Stimulated activated naive CD4-positive, alpha-beta T cell treated with Interleukin-2 at 50 U/mL for 16 hours (primary cell): ENCODE measurements at places on chromosomes 13 and 19.
A peak's percentile ranks its signal among the peaks of the same experiment; 100 is the strongest.

DNA sequence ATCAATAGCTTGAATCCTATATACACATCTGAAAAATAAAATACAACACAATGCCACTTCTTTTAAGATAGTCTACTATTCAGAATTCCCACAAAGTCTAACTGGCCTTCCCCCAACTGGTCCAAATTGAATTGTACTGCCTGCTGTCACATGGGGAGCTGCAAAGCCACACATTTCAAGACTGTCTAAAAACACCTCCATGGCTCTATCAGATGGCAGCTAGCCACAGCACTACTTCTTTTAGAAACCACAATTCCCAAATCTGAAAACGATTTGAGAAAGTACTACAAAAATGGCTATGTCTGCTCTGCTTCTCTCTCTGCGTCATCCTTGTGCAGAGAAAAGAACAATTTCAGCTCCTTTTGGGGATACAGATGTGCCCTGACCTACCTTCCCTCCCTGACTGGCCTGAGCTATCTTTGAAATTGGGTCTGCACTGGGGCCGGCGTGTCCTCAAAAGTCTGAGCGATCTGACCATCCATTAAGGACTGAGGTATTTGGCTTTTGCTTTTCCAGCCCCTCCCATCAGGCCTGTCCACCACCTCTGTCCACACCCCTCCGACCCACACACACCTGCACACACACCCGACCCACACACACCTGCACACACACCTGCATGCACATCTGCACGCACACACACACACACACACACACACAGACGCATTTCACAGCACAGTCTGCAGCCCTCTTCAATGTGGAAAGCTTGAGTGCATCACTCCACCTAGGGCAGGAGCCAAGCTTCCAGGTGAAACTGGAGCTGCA is 68.6 kb upstream of the IPO5 start:
- DNase-seq = no peak

DNA sequence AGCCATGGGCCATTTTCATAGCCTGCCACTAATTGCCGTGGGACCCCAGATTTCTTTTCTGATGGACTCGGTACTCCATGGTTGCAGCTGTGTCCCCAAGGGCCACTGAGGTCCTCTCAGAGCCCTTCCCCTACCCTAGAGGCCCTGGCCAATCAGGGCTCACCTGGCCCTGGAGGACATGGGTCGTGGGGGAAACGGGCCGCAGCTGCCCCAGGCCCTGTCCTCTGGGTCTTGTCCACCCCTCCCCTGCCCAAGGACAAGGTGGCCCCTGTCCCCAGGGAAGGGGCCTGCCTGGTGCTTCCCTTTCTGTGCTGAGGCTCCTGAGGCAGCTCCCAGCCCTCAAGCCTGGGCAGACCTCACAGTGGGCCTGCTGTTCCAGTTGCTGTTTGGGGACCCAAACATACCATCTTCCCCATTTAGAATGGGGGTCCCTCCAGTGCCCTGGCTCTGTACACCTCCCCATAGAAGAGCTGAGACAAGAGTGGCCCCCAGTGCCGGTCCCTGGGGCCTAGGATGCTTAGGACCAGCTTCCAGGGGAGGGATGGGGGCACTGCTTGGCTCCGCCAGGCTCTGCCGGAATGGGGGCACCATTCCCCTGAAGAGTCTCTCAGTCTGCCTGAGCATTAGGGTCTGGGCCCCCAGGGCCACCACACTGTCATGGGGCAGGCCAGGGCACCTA is 3.2 kb downstream of the RAB11B start:
- DNase-seq = no peak

DNA sequence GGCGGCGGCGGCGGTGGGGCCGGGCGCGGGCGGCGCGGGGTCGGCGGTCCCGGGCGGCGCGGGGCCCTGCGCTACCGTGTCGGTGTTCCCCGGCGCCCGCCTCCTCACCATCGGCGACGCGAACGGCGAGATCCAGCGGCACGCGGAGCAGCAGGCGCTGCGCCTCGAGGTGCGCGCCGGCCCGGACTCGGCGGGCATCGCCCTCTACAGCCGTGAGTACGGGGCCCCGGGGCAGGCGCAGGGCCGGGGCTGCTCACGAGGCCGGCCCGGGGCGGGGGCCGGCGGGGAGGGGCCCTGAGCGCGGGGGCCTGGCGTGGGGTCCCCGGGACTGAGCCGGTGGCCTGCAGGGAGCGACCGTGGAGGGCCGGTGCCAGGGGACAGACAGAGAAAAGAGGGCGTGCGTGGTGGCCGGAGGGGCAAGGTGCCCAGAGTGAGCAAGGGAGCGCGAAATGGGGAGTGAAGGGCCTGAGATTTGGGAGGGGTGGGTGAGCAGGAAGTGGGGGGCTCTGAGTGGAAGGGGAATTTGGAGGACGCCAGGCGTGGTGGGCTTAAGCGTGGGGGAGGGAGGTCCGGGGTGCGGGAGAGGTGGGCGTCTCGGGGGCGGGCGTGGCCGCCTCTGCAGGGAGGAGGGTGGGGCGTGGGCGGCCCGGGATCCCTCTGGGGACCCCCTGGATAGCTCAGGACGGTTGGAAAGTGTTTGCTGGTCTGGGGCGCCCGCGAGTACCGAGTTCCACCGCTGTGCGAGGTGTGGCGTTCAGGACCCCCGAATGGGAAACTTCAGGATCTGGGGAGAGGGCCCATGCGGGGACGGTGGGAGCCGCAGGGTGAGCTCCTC is 575 bp downstream of the CARM1 start:
- DNase-seq = peak; percentile 20

DNA sequence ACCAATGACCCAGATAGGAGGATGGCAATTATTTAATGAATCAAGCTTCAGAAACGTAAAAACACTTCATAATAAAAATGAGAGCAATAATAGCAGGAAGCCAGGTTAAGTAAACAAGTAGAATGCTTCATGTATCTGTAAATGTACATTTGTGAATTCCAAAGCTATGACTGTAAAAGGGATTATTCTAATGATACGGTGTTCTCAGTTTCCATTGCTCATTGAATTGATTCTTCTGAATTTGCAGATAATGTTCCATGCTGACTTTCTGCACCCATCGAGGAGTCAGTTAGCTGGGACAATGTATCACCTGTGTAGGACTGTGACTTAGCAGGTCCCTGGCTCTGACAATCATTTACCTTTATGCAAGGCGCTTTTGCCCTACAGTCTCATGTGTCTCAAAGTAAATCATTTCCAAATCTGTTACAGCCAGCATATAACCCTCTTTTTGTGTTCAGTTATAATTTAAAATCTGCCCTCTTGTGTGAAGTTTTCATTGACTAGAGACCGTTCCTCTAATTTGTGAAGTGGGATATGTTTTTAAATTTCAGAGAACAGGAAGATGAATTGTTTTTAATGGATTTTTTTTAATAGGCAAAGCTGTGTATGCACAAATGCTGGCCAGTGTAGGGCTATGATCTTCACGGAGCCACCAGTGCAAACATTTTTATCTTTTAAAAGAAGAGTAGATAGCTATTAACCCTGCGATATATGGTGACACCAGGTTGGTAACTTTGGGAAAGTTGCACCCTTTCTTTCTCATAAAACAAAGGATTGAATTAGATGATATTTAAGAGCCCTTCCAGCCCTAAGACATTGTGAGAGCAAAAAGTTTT is 267.1 kb downstream of the KLF5 start:
- no peak for DNase-seq

GRCh38 chr19:16204005-16204294 is 6.2 kb downstream of the AP1M1 start:
- no peak for DNase-seq

GRCh38 chr13:51912511-51913225 is 50.9 kb downstream of the CCDC70 start:
- no peak for DNase-seq
